ENCODE measurements at places on chromosomes 6 and 20. TPM values are rescaled to one million over a fixed set of nuclear protein-coding genes. Genes with fewer than 3 reads are reported as not detected.

DNA sequence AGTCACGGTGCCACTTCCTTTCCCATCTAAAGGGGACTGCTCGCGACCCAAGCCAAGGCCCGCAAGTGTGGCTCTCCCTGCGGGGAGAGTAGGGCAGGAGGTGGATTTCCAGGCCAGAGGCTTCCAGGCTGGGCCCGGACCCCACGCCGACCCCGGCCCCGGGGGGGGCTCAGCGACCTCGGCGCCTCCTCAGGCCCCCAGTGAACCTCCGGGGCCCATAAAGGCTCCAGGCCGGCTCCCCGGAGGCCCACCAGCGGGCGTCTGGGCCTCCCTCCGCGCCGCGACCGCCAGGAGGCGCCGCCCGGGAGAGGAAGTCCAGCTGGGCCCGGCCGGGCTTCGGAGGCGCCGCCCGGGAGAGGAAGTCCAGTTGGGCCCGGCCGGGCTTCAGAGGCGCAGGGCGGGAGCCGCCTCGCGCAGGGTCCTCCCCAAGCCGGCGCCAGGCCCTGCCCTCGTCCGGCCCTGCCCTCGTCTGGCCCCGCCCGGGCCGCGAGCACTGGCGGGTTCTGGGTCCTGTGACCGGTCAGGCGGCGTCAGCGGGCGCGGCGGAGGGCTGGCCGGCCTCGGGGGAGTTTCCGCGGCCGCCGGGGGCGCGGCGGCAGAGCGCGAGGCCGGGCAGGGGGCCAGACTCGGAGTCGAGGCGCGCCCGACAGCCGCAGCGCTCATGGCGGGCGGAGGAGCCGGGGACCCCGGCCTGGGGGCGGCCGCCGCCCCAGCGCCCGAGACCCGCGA is at the start of gene RAB32:
RAB32 (plus strand) TSS at position 623 of the 729 bp plus-strand sequence; CDS start at position 662, 39 bp downstream.
- DNase-seq: peak; percentile 88

DNA sequence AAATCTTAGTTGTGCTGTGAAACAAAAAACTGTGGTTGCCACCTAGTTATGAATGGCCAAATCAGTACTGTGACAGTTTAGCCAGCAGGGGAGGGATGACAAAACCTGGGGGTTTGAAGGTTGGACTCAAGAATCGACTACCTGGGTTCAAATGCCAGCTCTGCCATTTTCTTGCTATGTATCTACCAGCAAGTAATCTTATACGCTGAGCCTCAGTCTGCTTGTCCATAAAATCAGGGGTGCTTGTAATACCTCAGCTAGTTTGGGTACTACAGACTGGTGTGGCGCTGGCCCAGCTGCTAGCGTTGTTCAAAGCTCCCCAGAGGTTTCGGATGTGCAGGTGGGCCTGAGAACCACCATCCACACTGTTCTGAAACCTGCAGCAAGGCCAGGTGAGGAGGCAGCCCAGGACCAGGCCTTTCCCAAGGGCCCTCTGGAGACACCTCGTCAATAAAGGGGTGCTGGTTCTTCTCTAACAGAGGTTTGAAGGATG is 40.4 kb downstream of the TRAM2 start:
- no peak for DNase-seq

DNA sequence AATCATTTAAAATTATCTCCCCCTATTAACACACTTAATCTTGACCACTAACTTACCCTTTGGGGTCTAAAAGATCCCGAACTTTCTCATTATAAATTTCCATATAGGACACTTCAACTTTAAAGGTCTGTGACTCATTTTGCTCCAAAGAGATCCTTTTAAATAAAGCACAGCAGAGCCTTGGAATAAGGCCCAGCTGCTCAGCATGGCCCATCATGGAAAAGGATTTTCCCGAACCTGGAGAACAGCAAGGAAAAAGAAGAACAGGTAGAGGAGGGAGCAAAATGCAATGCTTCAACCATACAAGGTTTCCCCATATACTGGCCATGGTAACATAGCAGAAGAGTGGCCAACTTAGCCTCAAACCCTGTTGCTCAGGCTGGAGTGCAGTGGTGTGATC is 132.1 kb downstream of the KIF13A start:
- DNase-seq: no peak

DNA sequence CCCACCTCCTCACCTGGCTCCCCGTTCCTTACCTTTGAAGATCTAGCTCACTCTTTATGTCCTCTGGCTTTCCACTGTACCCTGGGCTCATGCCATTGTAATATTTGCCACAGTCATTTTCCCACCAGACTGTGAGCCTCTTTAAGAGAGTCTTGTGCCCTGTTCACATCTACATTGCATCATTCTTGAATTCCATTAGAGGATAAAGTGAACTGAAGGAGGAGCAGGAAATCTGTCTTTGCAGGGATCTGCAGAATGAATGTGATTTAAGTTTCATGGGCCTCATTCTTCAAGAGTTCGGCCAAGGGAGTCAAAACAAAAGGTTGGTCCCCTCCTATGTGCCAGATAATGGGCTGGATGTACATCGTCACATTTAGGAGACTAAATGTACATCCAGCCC is 272.6 kb upstream of the CITED2 start:
- DNase-seq: no peak

Gene B3GALT4
- 8.4 TPM for total RNA-seq

DNA sequence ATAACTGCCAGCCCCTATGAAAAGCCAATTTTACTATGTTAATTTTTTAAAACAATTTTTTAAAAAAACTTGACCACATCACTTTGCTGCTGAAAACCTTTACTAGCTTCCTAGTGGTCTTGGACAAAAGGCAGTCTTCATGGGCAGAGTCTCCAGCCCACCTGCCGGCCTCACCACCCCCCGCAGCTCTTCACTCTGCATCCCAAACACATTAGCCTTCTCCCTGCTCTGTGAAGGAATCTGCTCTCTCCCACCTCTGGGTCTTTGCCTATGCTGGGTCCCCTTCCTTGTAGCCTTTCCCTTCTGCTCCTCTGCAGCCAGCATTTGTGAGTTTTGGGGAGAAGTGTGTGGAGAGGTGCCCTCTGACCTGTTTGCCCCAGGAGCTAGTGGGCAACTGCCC is 170.7 kb upstream of the MLN start:
- no peak for DNase-seq

Gene LAMA5
- 308 TPM for total RNA-seq

GRCh38 chr20:39829661-39830060 is 859.4 kb downstream of the MAFB start:
- DNase-seq: no peak

DNA sequence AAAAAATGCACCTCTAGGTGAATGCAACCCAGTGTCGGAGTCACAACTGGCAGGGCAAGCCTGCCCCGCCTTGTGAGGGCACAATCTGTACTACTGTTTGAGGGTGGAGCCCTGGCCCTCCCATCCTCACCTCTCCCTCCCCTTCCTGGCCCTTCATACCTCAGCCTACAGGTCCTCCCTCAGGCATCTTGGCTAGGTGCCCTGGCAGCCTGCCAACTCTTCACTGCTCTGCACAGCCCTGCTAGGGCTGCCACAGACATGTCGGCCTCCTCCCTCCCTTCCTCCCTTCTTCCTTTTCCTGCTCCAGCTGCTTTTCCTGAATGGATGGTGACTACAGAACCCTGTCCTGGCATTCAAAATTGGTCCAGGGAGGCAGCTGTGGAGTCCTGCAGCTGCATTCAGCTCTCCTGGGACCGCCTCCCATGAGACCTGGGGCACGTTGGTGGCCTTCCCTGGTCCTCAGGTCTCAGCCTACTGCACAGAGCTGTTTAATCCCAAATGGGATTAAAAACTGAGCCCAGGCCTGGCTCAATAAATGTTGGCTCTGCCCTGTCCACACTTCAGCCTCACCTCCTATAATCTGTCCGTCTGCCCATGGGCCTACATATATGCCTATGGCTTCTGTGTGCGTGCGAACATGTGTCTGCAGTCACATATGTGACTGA is 52.7 kb downstream of the CDH22 start:
- peak; percentile 97 for DNase-seq

Gene SPATS1
- total RNA-seq: not detected

Gene LAMA4
- 9.4 TPM for total RNA-seq

DNA sequence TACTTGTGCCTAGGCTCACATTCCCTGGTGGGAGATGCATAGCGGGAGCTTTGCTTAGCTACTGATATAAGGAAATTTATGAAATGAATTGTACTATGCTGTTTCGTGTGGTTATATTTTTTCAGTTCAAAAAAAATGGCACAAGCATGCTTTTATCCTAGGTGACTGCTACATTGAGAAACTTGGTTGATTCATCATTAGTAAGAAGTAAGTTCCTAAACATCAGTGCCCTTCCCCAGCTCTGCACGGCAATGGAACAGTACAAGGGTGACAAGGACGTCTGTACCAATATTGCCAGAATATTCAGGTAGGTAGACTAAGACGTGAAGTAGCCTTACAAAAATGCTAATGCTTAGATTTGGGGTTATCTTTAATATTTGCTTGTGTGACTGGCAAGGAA is 79.7 kb downstream of the ARMC2 start:
- DNase-seq: peak; percentile 43

GRCh38 chr20:38842558-38842981 is 37.1 kb downstream of the PPP1R16B start:
- no peak for DNase-seq

Gene TDRD6
- total RNA-seq: 0.07 TPM

DNA sequence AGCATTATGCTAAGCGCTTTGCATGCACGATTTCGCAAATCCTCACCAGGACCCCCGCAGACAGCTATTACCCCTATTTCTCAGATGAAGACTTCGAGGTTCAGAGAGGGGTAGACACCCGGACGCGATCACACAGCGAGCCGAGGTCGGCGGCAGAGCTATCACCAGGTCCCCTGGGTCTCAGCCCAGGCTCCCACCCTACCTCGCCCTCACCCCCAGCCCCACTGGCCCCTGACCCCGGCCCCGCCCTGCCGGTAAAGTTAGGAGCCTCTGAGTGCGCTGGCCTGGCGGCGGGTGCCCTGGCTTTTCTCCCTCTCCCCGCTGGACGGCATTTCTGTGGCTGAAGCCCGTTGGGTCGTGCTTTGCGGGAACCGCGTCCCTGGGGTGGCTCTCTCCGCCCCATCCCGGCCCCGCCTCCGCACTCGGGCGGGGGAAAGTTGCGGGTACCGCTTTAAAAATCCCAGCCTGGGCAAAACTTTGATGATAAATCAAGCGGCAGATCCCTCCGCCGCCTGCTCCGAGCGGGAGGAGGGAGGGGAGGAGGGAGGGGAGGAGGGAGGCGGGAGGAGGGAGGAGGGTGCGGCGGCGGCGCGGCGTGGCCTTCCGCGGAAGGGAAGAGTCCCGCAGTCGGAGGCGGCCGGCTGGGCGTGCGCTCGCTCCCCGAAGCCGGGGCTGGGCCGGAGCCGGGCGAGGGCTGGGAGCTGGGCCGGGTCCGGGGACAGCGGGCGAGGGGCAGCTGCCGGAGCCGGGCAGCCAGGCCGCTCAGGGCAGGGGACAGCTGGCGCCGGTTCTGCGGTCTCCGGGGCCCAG is at the start of gene VSTM2L:
VSTM2L (plus strand) TSS at position 624 of the 810 bp plus-strand sequence. CDS start 224 bp downstream, outside the sequence.
- peak; percentile 72 for DNase-seq

Gene CALHM4
- not detected for total RNA-seq

GRCh38 chr6:126252154-126252553 is 87.8 kb upstream of the CENPW start:
- no peak for DNase-seq

Gene GTSF1L
- not detected for total RNA-seq

Gene CST5
- total RNA-seq: not detected

Gene SNRNP48
- total RNA-seq: 7.0 TPM

DNA sequence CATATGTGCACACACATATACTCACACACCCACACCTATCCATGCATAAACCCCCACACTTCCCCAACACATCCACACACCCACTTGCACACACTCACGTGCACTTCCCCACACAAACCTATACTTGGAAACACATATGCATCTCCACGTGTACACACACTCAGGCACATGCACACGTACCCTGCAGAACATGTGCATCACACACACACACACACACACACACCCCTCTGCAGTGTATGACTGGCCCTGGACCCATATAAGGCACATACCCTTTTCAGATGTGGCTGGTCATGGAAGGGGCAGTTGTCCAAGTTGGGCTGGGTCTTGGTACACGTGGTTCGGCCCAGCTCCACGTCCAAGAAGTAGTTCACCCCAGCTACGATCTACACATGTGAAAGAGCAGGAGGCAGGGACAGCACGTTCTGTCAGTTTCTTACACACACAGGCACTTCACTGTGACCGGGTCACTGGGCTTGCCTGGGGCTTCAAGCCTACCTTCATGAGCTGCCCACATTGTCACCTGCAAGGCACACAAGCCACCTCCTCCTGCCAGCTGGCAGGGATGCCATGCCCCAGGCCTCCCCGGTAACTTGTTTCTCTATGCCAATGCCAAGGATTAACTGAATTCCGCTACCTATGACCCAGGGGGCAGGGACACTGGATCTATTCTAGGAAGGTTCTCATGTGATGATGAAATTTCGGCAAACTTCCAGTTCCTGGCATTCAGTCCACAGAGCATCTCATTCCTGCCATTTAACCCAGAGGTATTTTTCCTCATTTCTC is 2.6 kb downstream of the CST3 start:
- peak; percentile 32 for DNase-seq

Gene SENP6
- total RNA-seq: 36.3 TPM

GRCh38 chr20:6660441-6660840 is 107.0 kb upstream of the BMP2 start:
- DNase-seq: peak; percentile 52

Gene LGSN
- not detected for total RNA-seq

GRCh38 chr6:80676386-80676785 is 569.9 kb downstream of the BCKDHB start:
- DNase-seq: peak; percentile 24

Gene TNF
- total RNA-seq: not detected

Gene HDDC2
- total RNA-seq: 96.8 TPM

DNA sequence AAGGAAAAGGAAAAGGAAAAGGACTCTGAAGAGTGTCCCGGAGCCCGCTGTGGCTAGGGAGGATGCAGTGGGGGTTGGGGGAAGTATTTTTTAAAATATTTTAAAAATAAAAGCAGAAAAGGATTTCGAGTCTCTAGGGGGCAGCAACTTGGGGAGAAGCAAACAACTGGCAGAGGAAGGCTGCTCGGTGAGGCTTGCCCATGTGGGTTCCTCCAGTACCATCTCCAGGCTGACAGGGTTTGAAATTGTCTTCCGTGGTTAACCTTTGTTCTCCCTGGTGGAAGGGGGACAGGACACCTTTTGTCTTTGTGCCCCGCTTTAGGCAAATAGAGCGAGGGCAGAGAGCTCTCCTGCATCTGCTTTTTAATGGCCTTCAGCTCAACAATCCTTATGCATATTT is 60.4 kb upstream of the SNX9 start:
- no peak for DNase-seq

DNA sequence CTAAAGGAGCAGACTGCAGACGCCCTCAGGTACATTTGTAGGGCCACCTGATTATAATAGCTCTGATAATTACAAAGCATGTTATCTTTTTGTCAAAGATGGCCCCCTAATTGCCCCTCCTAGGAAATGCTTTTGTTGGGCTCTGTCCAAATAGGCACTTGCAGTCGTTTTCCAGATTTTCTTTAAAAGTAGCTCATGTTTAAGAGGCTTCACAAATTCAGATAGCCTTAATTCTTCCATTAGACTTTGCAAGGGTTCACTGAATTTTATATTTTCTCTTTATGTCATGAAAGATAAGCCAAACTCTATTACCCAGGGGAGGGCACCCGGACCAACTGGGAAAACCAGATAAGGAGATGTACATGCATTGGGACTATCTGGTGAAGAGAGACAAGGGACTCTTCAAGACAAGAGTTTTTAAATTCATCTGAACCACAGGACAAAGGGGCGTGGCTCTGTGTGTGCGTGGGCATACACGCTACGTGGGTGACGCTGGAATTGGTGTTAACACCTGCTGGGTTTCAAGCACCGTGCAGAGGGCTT is 95.6 kb downstream of the TOX2 start:
- no peak for DNase-seq

- peak; percentile 75 for DNase-seq
These were observed 309.3 kb downstream of the PRL start for GRCh38 chr6:21987501-21987957.

Gene FKBP1C
- total RNA-seq: 1.9 TPM

Gene MICAL1
- total RNA-seq: 9.1 TPM

GRCh38 chr6:135044639-135045038 is 10.0 kb downstream of the HBS1L start:
- no peak for DNase-seq
